Activated T-helper 1 cell treated with Interleukin-2 at 50 U/mL for 16 hours (primary cell): ENCODE measurements at places on chromosomes 3 and 15.

GRCh38 chr3:188133646-188134045 is 20.3 kb upstream of the LPP start:
- no peak for DNase-seq

DNA sequence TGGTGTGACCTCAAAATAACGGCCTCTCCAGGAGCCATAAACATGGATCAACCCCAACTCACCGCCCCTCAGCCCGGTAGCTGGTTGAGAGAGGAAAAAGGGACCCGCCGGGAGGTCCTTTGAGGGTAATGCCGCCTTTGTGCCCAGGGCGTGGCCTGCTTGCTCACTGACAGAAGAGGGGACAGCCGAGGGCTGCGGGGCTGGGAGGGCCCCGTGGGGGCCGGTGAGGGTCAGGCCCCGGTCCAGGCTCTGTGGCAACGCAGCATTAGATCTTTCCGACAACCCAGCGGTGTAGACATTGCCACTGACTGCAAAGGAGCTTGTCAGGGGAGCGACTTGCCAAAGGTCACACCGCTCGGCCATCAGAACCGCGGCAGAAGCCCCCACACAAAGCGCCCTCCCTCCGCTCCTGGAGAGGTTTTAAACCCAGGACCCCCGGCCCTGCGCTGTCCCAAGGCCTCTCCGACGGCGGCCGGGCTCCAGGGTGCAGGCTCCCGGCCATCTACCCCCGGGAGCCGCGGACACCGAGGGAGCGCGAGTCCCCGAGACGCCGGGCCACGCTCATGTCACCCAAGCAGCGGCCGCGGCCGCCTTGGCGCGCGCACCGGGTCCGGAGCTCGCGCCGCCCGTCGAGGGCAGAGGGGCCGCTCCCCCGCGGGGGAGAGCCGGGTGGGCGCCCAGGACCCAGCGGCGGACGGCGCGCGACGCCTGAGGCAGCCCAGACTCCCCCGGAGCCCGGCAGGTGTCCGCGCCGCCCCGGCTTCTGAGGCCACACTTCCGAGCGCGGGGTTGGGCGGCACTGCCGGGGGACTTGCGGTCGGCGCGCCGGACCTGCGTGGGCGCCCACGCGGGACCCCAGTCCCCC is 975 bp downstream of the PCSK6 start:
- DNase-seq = no peak

- DNase-seq = no peak
Observed at GRCh38 chr15:88628018-88628654, 7.0 kb downstream of the AEN start.

DNA sequence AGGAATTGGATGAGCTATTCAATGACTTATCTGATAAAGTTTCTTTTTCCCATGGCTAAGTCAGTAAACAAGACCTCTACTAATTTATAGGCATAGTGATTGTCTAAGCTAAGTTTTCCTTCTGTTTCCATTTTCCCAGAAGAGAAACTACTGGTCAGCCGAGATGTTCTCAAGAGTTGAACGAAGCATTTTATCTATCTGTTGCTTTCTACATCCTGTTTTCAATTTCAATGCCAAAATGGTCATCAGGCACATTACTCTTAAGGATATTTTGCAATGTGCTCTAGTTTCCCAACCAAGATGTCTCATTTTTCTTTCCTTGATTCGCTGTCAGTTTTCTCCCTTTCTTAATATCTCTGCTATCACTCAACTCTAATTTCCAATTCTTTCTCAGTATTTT is 228.7 kb downstream of the MBNL1 start:
- DNase-seq = no peak

- no peak for DNase-seq
Observed at GRCh38 chr15:98758224-98758623, 109.9 kb downstream of the IGF1R start.

DNA sequence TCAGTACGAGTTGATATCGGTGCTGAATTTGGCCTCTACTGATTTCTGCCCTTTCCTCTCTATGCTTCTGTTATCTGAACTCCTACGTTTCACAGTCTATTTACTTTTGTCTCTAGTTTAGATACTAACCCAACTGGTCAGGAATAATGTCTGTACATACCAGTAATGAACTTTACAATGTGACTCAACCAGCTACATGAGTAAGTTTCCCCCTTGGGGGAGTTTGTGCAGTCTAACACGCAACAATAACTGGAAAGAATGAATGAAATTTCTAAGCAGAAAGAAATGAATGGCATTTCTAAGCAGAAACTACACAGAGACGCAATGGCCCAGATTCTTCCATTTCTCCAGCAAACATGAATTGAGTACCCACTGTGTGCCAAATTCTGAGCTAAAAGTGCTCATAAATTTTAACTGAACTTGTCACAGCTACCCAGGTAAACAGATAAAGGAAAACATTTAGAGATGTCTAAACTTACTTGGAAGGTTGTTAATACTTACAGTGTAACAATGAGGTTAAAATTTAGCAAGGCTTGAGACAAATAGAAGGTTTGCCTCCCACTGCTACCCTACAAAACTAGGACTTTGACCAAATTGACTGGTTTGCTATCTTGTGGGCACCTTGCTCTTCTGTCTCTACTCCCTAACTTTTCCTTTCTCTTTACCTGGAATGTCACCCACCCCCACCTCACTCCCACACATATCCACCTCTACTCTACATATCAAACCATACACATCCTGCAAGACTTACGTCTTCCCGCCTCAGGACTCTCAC is 11.6 kb downstream of the UPK1B start:
- no peak for DNase-seq

DNA sequence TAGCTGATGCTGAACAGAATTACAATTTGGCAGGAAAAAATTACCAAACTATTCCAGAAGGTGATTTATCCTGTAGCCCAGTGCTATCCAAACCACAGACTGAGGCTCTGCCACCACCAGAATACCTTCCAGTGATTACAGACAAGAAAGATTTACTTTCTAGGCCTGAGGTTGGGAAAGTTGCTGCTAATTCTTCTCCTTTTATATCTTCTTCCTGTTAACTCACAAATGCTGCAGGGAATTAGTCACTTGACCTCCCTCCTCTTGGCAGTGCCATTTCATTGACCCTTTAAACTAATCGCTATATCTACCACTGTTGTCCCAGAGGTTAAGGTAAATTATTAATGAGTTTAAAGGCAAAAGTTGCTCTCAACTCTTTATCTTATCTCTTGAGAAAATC is 118.4 kb downstream of the CTNNB1 start:
- no peak for DNase-seq

DNA sequence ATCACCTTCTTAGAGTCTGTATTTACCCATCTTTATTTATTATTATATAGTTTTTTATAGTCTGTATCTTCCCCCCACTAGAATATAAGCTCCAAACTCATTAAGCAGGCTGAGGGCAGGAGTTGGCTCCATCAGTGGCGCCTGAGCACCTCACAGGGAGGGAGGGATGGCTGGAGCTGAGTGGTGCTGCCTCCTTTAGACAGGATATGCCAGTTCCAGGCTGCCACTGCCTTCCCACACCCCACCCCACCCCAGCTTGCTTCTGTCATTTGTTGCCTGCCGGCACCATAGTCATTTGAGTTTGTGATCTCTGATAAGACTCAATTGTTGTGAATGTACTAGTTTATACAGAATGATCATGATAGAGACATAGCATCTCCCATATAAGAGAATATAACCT is 85.5 kb downstream of the KLHL25 start:
- no peak for DNase-seq

DNA sequence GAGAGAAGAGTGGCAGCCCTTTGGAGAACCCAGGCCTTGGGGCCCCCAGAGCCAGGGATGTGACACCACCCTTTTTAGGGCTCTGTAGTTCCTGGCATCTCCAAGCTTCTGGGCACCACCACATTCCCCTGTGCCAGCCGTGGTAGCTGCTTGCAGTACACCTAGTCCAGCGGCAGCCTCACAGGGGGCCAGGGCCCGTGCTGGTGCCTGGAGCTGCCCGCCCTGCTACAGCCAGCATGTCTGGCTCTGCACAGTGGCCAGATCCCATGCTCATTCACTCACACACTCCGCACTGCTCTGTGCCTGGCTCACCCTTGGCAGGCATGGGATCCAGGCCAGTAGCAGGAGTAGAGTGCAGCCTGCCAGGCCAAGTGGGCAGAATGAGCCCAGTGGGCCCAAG is 351.6 kb upstream of the TMCO5A start:
- DNase-seq = no peak

- no peak for DNase-seq
Observed at GRCh38 chr15:82532991-82533481, 7.2 kb downstream of the RPS17 start.

DNA sequence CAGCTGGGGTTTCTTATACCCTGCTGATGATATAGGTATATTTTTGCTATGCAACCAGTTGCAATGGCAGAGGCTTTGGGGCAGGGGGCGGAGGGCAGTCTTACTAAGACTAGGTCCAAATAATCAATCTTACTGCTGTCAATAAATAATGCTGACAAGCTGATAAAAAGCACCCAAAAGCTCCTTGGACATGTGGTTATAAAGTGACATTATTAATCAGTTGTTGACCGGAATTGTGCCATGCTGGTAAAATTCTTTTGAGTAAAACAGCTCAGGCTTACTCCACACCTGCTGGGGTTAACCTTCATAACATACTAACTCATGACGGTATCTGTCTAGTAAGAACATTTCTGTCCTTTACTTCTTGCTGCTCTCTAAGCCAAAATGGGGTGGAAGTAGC is 101.9 kb downstream of the CHST2 start:
- DNase-seq = no peak

GRCh38 chr15:65323071-65323511 is 18.6 kb downstream of the RNU5B-1 start:
- no peak for DNase-seq

- DNase-seq = no peak
Observed at GRCh38 chr3:183085634-183086390, 13.5 kb downstream of the MCCC1 start.

GRCh38 chr3:42906070-42906847 is at the start of gene ZNF662:
Gene ZNF662, plus strand, starts transcription at chr3:42906142. Its CDS starts 1,973 bp downstream, at chr3:42908115.
- DNase-seq = no peak

GRCh38 chr15:57306944-57307411 is 69.3 kb upstream of the CGNL1 start:
- DNase-seq = no peak

DNA sequence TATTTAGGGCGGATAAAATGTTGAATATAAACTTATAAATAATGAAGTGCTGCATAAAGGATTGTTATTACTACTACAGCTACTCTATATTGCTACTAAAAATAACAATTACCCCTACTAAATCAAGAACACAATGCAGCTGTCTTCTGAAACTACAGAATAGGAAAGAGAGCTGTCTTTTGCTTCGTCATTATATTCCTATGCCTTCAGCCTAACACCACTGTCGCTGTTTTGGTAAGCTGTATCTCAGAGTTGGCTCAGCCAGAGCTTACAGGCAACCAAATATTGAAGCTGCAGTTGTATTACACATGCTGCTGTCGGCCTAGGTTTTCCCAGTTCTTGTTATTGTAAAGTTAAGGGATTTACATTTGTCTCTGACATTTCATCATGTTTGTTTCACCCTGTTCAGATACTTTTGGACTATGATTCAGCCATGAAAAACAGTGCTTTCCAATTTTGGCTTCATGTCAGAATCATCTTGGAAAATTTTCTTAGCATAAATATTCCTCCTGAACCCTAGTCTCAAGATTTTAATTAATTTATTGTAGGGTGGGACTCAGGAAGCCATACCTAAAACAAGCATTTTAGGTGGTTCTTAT is 31.3 kb upstream of the LPP start:
- DNase-seq = no peak

DNA sequence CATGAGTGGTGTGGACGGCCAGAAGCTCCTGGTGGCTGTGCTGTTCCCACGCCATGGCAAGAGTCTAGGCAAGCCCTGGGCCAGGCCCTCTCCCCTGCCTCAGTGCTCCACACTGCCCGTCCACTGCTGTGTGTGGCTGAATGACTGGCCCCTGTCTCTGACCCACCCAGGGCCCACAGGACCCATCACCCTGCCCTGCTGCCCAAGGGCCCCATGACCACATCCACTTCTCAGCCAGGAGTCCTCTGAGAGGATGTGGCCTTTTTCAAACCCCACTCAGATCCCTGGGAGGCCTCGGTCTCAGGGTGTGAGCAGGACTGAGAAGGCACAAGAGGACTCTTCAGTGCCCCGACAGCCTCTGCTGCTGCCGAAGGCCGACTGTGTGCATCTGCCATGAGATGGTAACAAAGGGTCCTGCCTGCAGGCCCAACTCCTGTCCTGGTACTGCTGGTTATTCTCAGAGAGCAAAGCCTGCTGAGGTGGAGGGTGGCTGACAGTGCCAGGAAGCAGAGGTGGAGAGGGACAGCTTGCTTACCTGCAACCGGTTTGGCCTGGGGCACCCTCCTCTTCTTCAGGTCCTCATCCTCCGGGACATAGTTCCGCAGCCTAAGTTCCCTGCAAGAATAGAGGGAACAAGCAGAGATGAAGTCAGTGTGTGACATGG is 47.5 kb downstream of the PTH1R start:
- no peak for DNase-seq

DNA sequence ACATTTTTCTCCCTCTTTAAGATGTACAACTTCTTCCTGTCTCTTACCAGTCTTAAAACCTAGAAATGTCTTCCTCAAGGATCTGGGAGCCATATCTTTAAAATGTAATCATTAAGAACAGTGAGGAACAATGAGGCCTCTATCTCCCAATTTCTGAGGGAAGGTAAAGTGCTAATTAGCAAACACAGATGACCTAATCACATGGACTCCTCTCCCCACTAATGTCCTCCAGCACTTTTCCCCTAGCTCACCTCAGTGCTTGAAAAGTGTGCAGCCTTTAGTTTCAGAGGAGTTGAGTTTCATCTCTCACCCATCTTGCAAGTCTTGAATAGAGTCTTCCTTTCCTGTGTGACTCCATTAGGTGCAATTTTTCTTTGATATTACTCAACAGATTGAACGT is 771.0 kb downstream of the PDCD6IP start:
- no peak for DNase-seq

DNA sequence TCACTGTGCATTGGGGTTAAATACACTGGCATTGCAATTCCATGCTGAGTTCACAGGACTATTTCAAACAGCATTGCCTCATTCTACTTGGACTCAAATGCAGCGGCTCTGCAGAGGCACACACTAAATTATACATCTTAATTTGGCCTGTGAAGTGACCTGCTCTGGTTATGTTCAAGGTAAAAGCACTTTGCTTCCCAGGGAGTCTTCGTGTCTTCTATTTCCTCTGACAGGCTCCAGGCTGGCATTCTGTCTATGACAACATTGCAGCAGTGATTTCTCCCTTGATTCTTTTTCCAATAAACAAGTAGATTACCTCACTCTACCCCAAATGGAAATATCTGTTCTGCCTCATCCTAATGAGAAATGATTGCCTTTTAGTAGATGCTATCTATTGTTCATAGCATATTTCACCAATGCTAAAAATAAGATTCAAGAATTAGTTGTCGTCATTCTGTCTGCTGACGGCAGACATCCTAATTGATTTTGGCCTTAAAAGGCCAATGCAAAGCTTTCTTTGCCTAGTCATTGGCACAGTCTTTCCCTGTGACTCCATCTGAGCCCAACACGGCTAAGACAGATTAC is 33.8 kb downstream of the FMN1 start:
- no peak for DNase-seq

DNA sequence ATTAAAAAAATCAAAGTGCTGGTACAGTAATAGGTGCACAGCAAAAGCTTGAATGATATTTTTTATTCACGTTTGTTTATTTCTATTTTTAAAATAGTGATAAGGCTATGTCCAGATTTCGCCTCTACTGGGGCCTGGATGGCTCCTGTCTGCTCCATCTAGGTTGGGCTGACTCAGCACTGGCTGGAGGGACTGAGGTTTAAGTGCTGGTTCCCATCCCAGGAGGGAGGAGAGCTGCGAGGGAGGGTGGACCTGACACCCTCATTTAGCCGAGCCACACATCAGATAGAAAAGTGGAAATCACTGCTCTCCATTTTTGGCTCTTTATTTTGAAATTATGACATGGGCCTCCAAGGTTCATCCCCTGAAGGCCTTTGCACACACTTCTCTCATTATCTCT is 95.4 kb upstream of the AGBL1 start:
- DNase-seq = no peak
